ENCODE measurements at places on chromosomes 6 and 20.

- DNase-seq: no peak
Measured at GRCh38 chr6:56370561-56371211, 123.3 kb upstream of the COL21A1 start.

- DNase-seq: no peak
Measured at GRCh38 chr6:154427446-154427845, 70.8 kb upstream of the IPCEF1 start.

DNA sequence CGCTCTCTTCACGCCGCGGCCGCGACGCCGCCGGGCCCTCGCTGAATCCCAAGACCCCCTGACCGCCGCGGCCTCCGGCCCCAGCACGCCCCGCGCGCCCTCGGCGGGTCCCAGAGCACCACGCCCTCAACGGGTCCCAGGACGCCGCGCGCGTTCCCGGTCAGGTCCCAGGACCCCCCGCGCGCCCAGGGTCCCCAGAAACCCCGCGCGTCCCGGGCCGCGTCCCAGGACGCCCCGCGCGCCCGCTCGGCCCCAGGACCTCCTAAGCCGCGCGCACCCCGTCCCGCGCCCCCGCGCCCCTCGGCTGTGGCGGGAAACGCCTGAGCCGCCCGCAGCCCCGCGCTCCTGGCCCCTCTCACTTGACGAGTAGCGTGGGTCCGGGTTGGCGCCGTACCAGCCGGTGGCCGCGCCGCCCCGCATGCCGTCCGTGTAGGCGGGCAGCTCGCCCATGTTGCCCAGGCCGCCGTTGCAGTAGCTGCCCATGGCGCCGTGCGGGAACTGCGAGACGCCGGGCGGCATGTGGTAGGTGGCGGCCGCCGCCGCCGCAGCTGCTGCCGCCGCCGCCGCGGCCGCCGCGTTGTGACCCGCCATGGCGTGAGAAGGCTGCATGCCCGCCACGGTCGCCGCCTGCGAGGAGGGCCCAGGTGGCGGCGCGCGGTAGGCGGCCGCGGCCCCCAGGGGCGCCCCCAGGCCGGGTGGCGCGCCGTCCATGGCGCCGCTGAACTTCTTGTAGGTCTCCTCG is 556 bp downstream of the NKX2-4 start:
- no peak for DNase-seq

GRCh38 chr6:92000112-92000511 is 1413.2 kb upstream of the MAP3K7 start:
- no peak for DNase-seq

GRCh38 chr6:130889423-130889822 is 62.2 kb downstream of the SMLR1 start:
- DNase-seq: no peak

DNA sequence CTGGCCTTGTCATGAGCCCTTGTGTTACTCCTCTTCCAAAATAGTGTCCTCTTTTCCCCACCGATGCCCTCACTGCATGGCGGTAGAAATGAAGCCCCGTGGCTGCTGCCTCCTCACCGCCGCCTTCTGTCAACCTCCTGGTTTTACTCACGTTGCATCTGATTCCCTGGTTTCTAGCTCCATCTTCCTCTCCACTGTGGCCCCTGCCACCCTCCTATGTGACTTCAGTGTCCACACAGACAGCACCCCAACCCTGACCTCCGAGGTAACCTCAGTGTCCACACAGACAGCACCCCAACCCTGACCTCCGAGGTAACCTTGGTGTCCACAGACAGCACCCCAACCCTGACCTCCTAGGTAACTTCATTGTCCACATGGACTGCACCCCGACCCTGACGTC is 122.8 kb upstream of the THBS2 start:
- no peak for DNase-seq

GRCh38 chr6:150091476-150091875 is 22.6 kb upstream of the ULBP3 start:
- no peak for DNase-seq

- DNase-seq: no peak
Measured at GRCh38 chr6:149249370-149250357, 67.8 kb upstream of the TAB2 start.

DNA sequence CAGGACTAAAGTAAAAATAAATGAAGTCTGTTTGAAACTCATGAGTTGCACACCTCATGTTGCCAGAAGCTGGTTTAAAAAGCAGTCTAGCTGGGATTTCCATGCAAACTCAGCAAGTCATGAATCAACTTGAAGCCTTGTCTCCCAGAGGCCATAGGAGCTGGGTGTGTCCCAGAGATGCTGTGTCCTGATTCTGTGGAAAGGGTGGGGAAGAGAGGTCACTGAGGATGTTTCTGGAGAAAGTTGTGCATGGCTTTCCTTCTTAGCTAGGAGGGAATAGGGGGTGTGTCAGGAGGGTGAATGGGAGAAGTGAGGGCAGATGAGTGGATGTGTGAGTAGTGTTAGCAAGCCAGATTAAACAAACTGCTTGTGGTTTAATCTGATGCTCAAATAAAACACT is 111.3 kb downstream of the ADAT2 start:
- DNase-seq: no peak

DNA sequence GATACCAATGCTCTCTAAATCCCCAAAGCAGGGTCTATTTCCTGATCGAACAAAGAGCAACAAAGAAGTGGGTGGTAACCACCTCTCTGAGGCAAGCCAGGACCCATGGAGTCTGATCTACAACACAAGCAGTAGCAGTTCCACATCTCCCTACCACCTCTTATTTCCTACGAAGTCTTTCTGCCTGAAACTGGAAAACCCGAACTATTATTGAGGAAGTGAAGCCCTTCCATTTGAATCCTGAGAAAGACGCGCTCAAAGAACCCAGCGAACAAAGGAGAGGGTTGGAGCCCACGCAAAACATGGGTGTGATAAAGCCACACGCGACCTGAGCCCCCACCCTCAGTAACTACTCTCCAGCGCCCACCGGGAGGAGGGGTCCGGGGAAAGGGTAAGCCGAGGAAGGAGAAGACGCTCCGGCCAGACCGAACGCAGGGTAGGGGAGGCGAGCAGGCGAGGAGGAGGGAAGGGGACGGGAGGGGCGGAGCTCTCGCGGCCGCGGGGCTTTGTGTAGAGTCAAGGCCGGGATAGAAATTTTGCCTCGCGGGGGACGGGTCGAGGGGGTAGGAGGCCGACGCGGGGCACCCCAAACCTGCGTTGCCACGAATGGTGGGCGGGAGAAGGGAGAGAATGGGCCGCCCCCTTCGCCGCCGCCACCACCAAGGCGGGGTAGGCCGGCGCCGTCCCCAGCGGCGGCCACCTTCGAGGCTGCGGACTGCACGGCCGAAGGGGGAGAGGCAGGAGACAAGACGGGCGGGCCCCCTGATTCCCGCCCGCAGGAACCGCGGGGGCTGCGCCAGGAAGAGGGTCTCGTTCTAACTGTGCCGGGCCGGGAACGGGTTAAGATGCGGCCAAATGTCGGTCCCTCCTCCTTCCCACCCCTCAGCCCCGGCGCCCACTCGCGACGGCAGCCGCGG is 802 bp downstream of the HDAC2 start:
- DNase-seq: peak; percentile 30

- DNase-seq: no peak
Measured at GRCh38 chr20:19886661-19887288, 128.7 kb downstream of the RIN2 start.

GRCh38 chr20:37919389-37920040 is 16.6 kb downstream of the VSTM2L start:
- no peak for DNase-seq

DNA sequence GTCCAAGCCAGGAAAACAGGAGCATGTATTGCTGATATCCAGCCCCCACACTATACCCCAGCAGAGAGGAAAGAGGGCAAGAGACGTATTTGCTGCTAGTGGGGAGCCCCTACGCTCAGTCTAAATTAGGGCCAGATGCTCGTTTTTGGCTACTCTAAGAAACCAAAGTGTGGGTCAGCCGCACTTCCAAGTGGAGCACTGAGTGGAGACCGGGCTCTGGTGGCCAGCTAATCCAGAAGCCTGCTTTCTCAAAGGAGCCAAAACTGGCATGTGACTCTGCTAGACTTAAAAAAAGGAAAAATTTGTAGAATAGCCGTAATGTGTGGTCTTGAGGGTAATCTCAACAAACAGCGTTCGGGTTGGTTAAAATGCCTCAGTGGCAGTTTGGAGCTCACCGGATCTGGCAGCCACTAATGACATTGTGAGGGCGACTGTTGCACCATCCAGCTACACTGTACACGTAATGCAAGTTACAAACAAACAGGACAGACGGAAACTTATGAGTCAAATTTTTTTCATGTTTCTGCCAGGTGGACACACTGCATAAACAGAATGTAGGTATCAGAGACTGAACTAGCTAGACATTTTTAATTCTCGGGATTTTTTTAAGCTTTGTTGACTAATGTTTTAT is 230.9 kb downstream of the FOXC1 start:
- no peak for DNase-seq

DNA sequence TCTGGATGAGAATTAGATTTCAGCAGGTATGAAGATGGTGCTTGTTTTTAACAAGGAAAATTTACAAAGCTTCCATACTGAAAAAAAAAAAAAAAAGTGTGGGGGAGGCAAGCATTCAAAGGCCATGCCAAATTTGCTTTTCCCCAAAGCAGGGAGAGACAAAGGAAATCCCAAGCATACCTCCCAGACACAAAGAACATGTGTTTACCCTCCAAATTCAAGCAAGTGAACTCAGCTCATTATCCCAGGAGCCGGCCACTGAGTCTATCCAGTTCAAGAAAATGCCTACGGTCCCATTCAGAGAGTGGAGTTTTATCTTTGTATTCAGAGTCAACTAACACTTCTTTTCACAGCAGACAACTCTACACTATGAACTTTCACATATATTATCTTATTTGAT is 102.7 kb upstream of the ID4 start:
- no peak for DNase-seq

- no peak for DNase-seq
Measured at GRCh38 chr6:143708889-143709288, 31.1 kb downstream of the PHACTR2 start.

DNA sequence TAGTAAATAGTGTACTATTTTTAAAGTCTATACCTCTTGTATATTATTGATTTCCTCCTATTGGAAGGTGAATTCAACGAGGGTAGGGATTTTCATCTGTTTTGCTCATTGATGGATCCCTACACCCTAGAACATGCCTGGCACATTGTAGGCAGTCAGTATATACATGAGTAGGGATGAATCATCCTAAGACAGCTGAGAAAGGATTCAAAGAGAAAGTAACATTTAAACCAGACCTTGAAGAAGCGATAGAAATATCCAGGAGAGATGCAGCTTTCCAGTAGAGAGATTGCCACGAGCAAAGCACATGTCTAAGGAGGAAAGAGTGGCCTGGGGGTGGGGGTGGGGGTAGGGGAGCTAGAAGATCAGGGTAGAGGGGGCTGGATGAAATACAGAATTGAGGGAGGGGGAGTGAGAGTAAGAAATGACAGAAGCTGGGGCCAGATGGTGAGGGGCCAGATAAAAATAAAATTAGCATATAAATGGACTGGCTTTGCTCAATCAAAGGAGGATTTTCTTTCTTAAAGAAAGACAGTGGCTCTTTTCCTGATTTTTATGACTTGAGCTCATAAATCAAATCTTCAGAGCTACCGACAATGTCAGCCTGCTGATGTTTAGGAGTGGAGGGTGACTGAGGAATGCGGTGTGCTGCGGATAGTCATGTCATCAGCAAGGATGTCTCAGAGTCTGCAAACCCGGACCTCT is 168.2 kb downstream of the SAMD5 start:
- DNase-seq: no peak

Measured in activated T-cell treated with anti-CD3 and anti-CD28 coated beads, Interleukin-2, amount 50 U/mL, for 4 hours (primary cell).